ENCODE measurements at places on chromosomes 2 and 18.

GRCh38 chr2:41736105-41736567 is 311.7 kb upstream of the PKDCC start:
- no peak for DNase-seq

GRCh38 chr2:74278176-74278575 is 65.0 kb downstream of the SLC4A5 start:
- DNase-seq, result no peak

GRCh38 chr2:233980955-233981561 is 63.9 kb downstream of the TRPM8 start:
- no peak for DNase-seq

- DNase-seq, result no peak
These were observed 188.1 kb downstream of the LAMA1 start for GRCh38 chr18:6929370-6930102.

DNA sequence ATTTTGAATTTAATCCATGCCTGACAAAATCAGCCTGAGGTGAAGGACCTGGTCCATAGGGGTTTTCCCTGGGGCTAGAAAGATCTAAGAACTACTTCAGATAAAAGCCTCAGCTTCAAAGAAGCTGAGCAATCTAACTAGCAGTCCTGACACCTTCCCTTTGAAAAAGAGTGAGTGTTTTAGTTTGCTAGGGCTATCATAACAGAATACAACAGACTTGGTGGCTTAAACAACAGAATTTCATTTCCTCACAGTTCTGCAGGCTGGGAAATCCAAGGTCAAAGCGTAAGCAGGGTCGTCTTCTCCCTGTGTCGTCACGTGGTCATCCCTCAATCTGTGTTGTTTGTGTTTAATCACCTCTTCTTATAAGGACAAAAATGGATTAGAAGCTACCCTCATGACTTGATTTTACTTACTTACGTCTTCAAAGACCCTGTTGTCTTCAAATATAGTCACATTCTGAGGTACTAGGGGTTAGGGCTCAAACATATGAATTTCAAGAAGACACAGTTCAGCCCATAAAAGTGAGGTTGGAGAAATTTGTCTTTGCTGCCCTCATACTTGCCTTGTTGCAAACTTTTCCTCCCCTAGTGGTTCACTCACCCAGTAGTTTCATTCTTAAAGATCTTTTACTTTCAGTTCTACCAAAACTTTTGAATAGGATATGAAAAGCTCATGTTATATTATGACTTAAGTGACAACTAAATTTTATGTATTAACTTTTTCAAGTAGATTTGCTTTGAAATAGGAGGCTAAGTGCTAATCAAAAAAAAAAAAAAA is 673.8 kb downstream of the ARHGAP15 start:
- no peak for DNase-seq

GRCh38 chr18:9739516-9739915 is 31.4 kb downstream of the RAB31 start:
- no peak for DNase-seq

DNA sequence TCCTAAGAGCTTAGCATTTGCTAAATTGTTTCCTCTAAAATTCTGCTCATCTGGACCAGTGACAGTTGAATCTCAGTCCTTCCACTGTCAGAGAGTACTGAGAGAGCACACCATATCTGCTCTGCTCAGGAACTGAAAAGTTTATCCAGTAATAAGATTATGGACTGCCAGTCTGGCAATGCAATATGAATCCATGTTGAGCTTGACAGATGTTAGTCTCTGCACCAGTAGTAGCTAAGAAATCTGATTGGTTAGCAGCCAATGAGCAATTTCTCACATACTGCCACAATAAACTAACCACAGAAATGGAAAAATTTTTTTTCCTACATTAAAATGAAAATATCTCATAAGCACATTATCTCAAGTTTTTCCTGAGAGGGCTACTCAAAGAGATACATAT is 2.3 kb downstream of the PRKD3 start:
- DNase-seq, result no peak

DNA sequence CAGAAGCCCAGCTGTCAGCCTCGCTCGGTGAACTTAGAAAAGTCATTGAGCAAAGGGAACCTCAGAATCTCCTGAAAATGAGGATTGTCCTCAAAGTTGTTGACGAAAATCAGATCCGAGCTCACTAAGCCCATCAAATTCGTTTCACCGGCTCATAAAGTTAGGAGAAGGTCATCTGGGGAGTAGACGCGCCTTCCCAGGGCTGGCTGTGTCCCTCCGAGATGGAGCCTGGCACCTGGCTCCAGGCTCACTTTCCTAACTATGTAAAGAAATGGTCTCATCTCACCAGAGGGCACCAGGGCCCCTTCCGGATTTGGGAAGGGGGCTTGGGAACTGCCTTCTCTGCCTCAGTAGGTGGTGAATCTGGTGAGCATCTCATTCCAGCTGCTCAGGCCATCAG is 145.5 kb downstream of the PXDN start:
- no peak for DNase-seq

DNA sequence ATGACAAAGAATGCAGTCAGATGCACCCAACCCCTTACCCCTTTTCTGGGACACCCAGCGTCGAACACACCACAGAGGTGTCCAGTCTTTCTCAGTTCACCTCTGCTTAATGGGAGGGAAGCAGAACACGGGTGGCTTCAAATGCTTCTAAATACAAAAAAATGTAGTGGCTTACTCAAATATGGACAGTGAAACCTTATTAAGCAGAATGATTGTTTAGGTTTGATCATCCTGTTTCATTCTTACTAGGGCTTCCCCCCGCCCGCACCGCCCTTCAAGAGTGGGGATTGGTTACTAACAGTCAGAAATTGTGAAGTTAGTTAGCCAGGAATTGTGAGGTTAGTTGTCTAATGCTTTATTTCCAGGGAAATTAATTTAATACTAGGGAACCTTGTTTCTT is 21.6 kb downstream of the ATG16L1 start:
- DNase-seq, result no peak

GRCh38 chr2:187614756-187615155 is 60.5 kb upstream of the TFPI start:
- no peak for DNase-seq

All from activated CD4-positive, alpha-beta T cell treated with anti-CD3 and anti-CD28 coated beads for 4 hours (primary cell).